ENCODE measurements at places on chromosomes 3 and 15.

DNA sequence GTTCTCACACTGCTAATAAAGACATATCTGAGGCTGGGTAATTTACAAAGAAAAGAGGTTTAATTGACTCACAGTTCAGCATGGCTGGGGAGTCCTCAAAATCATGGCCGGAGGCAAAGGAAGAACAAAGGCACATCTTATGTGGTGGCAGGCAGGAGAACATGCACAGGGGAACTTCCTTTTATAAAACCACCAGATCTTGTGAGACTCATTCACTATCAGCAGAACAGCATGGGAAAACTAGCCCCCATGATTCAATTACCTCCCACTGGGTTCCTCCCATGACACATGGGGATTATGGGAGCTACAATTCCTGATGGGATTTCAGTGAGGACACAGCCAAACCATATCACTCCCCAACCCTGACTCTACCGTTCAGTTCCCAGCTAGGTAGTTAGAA lies 59.7 kb upstream of the MINAR1 start:
- DNase-seq: no peak

DNA sequence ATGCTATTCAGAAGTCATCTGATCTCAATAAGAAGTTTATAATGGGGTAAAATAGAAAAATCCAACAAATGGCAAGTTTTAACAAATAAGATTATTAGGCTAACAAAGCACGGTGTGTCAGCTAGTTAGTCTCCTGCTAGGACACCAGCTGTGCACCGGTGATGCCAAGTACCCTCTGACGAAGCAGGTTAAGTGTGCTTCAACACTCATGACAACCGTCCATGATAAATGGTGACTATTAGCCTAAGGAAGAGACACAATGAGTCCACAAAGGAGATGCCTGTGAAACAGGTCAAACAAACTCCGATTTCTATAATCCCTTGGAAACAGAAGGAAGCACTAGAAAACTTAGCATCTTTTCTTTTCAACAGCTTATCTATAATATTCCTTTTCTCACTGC lies 36.5 kb downstream of the ATP13A3 start:
- DNase-seq: no peak

- DNase-seq: no peak
These were observed 183.3 kb upstream of the DCBLD2 start for GRCh38 chr3:99084826-99085225.

DNA sequence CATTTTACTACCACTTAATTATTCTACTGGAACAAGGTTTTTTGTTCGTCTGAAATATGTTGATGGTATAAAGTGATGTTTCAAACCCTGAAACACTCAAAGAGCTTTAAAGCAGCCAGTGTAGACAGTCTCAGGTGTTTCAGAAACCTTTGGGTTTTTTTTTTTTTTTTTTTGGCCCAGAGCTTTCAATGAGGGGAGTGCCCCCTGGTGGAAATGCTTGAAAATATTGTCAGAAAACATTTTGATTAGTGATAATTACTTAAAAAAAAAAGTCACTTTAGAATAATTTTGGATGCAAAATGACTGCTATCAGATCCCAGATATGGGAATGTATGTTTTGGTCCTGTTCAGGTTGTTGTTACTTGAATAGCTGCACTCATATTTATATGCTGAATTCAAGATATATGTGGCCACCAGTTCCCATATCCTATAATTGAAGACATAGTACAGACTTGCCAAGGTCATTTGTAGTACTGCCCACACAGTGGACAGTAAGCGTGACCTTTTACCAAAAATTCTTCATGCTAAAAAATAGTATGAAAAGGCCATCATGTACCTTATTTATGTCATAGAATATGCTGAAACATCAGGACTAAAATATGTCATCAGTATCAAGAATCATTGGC lies 35.9 kb downstream of the SATB1 start:
- DNase-seq: no peak

DNA sequence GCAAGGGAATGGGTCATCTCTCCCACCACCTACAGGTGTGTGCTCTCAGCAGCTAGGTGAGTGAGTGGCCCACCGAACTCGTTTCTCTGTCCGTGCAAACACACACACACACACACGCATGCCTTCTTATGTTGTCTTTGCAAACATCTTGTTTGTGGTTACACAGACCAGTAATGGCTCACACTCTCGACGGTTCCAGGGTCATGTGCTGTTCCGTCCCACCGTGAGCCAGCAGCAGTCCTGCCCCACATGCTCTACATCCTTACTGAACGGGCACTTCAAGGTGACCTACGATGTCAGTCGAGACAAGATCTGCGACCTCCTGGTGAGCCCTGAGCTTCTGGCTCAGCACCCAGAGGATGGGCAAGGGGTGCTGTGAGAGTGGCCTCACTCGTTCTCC lies 4.3 kb downstream of the ITIH1 start:
- DNase-seq: no peak

- DNase-seq: no peak
These were observed 33.1 kb upstream of the LIPC start for GRCh38 chr15:58398643-58399042.

DNA sequence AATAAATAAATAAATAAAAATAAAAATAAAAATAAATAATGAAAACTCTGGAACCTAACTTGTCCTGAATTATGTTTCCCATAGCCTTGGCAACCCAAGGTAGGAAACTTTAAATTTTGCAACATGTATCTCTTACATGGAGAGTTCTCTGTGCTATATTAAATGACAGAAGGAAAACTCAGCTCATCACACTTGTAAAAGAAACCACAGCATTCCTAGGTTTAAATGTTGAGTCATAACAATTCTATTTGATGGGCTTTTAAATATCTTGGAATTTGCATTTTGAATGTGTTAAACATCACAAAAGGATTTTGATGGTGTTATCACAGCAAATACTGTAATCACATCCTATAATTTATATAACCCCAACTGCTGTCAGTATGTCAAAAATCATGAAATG lies 144.2 kb downstream of the LRTM1 start:
- no peak for DNase-seq

- no peak for DNase-seq
These were observed 114.6 kb downstream of the GABRB3 start for GRCh38 chr15:26658290-26658689.

DNA sequence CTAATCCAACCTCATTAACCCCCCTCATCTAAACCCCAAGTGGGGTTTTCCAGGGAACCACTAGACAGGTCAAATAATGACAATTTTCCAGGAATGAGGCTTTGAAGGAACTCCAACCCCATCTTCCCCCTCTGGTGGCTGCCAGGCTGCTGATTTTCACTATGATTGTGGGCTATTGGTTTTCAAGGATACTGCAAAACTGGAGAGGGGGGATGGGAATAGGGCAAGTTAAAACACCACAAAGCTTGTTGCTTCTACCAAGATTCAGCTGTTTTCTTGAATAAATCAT lies 10.4 kb upstream of the ZNF662 start:
- DNase-seq: no peak

- DNase-seq: no peak
These were observed 5.5 kb upstream of the CD200 start for GRCh38 chr3:112327371-112327951.

DNA sequence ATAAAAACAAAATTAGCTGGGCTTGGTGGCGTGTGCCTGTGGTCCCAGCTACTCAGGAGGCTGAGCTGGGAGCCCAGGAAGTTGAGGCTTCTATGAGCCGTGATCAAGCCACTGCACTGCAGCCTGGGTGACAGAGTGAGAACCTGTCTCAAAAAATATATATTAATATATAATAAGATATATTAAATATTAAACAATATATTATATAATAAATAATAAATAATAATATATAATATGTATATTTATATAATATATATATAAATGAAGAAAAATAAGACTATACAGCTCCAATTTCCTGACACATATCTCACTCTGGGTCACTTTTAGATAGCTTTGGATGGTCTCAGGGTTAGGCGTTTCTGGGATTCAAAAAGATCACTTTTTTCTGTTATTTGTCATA lies 74.2 kb upstream of the DPPA4 start:
- no peak for DNase-seq

GRCh38 chr3:123361071-123361470 lies 87.8 kb downstream of the ADCY5 start:
- no peak for DNase-seq

DNA sequence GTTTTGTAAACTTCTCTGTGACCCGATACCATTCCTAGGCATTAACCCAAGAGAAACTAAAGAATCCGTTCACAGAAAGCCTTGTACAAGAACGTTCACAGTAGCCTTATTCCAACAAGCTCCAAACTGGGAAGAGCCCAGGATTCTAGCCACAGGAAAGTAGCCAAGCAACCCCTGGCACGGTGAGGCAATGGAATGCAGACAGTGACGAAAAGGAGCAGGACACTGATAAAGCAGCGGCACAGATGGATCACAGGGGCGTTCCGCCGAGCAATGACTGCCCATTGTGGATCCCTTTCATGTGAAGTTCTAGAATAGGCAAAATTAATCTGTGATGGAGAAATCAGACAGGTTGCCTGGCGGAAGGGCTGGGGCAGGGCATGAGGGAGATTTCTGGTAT lies 198.7 kb upstream of the CHRNA7 start:
- no peak for DNase-seq

DNA sequence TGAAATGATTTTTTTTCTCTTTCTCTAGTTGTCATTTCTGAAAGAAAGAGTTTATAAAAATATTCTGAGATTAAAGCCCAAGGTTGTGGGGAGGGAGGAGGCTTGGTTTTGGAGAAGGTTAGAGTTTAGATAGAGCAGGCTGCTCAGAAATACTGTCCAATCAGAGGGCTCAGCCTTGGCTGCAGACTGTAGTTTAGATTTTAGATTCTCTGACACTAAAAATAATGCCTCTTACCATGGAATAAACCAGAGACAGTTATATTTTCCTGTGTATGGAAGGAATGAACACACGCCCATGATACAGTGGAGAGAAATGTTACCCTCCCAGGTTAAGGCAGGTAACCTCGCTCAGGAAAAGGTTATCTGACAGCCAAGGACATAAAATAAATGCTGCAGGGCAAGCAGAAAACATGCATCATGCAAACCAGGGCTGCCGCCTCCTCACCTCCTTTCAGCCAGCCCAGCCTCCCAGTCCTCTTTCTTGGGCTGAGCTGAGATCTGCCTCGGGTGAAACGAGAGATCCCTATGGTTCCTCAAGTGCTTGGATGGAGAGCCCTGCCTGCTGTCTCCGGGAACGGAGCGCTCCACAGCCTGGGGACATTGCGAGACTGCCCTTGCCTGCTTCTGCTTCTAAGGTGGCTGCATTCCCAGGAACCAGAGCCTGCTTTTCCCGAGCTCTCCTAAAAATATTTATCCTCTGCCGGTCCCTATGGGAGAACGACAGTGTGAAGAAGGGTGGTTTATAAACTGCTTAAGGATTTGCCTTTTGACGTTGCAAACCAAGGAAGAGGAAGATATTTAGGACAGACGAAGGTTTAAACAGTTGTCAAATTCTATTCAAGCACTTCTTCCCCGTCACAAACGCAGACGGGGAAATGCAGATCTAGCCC lies 848 bp downstream of the NCEH1 start:
- no peak for DNase-seq

GRCh38 chr15:40306371-40306770 lies 1.4 kb downstream of the PLCB2 start:
- no peak for DNase-seq

GRCh38 chr3:183572935-183573334 lies 17.4 kb upstream of the KLHL6 start:
- DNase-seq: no peak

GRCh38 chr15:82788496-82788895 lies 17.4 kb downstream of the FSD2 start:
- no peak for DNase-seq

DNA sequence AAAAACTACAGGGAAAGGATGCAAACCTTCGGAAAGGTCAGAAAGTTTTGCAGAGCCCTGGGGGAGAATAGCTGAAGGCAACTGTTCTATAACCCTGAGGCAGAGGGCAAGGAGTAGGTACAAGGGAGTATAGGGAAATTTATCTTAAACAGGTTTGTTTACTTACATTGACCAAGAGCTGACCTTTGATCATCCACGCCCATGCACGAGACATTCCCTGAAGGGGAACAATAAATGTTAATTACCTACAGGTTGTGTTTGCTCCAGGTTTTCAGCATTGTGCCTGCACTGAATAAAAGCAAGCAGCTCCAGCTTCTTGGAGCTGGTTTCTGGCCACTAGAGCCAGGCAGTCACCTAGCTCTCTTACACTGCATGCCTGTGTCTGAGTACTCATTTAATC lies 524.5 kb upstream of the TGFBR2 start:
- no peak for DNase-seq

DNA sequence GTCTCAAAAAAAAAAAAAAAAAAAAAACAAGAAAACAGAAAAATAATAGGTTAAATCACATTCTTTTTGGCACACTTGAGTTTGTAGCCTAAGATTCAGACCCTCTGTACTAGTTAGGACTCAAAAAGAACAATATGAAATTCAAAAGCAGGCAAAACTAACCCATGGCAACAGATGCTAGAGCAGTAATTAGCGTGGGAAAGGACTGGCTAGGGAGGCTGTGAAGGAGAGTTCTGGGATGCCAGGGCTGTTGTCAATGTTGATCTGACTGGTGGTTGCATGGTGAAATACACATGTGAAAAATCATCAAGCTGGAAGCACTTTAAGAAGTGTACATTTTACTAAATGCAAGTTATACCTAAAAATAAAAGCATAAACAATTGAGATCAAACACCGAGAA lies 35.6 kb downstream of the KLHL6 start:
- DNase-seq: no peak

DNA sequence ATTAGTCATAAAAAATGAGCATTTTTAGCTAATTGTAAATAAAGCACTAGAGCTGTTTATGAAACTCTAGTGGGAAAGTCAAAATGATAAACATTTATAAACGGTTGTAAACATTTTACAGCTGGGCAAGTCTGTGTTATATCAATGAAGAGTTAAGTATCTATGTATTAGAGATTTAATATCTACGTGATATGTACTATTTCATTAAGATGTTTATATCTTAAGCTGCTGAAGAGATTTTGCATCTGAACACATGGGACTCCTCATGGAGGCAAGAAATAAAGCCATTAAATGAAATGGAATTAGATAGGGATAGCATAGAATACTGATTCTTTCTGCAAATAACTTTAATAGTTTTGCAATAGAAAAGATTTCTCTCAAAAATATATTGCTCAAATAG lies 23.0 kb upstream of the CAPN7 start:
- DNase-seq: no peak

- DNase-seq: peak; percentile 21
These were observed 75.4 kb downstream of the CPN2 start for GRCh38 chr3:194275721-194276120.

DNA sequence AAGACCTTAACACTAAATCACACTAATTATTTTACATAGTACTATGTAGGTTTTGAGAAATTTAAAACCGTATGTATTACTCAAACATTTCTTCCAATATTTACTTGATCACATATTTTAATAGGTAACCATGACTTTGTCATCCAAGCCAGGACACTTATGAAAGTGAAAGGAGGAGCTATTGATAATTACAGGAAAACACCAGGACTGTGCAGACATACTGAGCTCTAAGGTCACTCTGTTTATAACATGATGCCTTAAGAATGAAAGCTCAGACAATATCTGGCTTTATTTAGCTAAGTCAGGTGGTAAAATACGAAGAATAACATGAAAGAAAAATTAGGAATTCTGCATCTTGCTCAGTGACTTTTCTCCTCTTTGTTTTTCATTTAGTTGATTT lies 216.0 kb upstream of the NANOGP8 start:
- no peak for DNase-seq

- no peak for DNase-seq
These were observed 58.4 kb downstream of the IGF2BP2 start for GRCh38 chr3:185766329-185767001.

GRCh38 chr3:143135150-143135549 lies 15.6 kb downstream of the CHST2 start:
- DNase-seq: no peak
